Caudate nucleus (tissue), 63 donors: ENCODE measurements at places on chromosomes 5 and 9.

GRCh38 chr5:10049858-10050455 lies 199.7 kb downstream of the ATPSCKMT start:
- DNase-seq = no peak

DNA sequence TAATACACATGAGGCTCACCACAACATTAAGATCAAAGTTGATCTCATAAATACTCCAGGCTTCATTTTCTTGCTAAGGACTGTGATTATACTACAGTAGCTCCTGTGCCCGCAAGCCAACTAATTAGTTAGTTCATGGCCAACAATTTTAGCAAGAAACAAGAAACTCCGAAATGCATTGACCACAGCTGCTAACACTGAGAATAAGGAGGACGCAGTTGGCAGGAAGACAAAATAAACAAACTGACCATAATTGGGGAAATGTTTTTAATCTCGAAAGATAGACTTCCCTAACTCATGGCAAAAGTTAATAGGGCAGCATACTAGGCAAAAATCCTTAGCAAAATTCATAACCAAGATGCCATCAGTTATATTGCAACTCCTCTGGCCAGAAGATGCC lies 115.5 kb upstream of the SPEF2 start:
- no peak for DNase-seq

DNA sequence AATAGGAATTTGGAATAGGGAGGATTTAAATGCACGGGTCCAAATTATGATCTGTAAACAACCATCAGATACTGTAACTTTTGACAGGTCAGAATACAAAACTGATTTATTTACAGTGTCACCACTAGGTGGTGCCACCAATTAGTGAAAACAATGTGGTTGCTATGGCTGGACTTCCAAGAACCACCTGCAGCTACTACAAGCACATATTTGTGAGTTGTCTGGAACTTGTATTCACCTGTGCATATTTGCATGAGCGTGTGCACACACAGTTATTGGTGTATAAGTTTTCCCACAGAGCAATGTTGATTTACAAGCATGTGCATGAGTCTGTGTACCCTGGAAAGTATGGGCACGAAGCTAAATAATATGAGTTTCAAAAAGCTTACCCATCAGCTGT lies 3.0 kb upstream of the HRCT1 start:
- DNase-seq = no peak

- no peak for DNase-seq
These were observed 677.3 kb downstream of the PRELID2 start for GRCh38 chr5:145157841-145158240.

- no peak for DNase-seq
These were observed at the start of gene ZNF474 for GRCh38 chr5:122129306-122129705. Gene ZNF474, plus strand, starts transcription at chr5:122129546. Its CDS starts 22,445 bp downstream, at chr5:122151991.

DNA sequence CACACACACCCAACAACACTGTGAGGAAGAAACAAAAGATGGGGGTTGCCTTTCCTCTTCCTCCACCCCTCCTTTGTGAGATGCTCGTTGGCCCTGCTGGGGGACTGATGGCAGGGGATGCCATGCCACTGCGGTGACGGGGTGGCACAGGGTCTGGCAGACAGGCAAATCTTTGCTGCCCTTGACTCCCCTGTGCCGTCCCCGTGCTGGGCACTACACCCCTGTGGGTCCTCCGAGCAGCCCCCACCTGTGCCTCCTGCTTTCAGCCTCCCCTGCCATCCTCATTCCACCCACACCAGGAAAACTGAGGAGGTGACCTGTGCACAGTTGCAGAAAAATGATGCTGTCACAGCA lies 40.2 kb upstream of the IER5L start:
- no peak for DNase-seq

GRCh38 chr5:91156242-91156641 lies 226.9 kb downstream of the ARRDC3 start:
- DNase-seq = no peak

GRCh38 chr5:134445856-134446818 lies 34.5 kb upstream of the CDKN2AIPNL start:
- DNase-seq = no peak

DNA sequence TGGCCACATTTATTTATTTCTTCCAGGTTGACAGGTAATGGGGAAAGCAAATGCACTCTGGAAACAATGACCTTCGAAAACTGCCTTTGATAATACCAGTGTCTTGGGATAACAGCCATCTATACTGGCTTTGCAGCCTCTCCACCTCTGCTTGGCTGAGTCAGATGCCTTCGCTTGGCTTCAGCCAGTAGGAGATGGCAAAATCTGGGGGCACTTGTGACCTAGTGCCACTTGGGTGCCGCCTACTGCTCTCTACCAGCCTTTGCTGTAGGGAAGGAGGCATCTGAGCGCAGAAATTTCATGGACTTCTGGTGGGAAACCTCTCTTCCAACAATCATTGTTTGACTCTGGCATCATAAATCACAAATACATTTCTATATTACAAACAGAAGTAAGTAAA lies 21.8 kb downstream of the FYB1 start:
- no peak for DNase-seq

- no peak for DNase-seq
These were observed 37.9 kb downstream of the ERGIC1 start for GRCh38 chr5:172871982-172872381.

GRCh38 chr5:175859422-175859821 lies 12.0 kb upstream of the CPLX2 start:
- no peak for DNase-seq

DNA sequence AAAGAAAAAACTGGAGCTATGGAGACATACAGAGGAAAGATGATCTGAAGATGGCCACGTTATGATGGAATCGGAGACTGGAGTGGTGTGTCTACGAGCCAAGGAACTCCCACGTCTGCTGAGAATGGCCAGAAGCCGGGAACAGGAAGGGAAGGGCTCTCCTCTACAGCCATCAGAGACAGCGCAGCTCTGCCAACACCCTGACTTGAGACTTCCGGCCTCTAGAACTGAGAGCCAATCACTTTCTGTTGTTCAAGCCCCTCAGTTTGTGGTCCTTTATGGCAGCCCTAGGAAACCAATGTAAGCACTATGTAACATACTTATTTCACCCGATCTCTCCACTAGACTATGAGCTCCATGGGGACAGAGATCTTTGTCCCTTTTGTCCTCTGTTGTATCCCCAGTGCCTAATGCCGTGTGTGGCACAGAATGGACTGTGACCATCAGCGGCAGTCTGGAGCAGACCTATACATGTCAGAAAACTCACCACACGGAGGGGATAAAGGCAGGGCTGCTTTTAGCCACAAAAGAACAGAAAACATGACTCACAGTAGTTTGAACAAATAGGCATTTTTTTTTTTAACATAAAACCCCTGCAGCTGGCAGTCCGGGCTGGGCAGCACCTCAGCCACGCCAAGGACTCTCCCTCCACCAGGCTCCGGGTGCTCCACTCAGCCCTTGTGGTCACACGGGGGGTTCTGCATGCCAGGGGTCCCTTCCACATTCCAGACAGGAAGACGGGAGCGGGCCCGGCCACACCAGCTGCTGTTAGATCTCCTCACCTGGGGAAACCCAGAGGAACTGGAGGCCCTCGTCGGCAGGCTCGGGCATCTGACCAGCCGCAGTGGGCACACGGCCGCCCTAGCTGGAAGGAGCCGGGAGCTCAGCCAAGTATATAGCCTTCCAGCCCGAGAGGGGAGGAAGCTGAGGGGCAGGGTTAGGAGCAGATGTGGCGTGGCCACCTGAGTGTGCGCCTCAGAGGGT lies 16.1 kb upstream of the MXD3 start:
- DNase-seq = no peak

GRCh38 chr9:37412431-37413151 lies 9.9 kb upstream of the GRHPR start:
- DNase-seq = no peak

GRCh38 chr5:174614500-174615135 lies 109.8 kb upstream of the MSX2 start:
- no peak for DNase-seq

DNA sequence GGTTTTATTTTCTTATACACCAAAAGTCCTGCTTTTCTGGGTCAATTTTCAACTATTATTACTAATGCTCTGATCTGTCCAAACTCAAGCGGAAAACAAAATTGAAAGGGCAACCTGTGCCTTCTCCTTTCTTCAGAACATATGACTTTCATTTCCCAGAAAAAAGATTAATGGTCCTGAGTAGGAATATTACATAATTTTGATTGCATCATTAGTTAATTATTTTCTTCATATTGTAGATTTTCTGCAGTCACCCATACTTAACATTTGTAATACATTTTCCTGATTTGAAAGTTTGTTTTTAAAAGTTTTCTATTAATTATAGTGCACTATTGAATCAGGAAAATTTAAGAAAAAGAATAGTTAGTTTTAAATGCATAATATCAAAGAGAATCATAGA lies 1.7 kb upstream of the PCDHB8 start:
- DNase-seq = no peak

- no peak for DNase-seq
These were observed 17.0 kb upstream of the MVB12B start for GRCh38 chr9:126309427-126310189.

- DNase-seq = no peak
These were observed 70.3 kb downstream of the TEK start for GRCh38 chr9:27179245-27179865.

DNA sequence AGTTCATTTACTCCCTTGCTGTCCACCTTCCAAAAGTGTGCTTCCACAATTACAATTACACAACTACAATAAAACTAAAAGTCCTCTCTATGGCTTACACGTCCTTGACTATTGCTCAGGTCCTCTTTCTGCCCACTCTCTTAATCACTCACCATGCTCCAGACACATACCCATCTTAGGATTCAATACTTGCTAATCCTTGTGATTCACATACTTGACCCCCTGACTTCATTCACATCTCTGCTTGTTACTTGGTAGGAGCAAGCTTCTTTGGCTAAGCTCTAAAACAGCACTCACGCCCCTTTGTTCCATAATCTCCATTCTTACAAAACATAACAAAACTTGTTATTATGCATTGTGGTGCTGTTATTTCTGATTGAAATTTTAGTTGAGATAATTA lies 215.8 kb downstream of the EDIL3 start:
- no peak for DNase-seq

DNA sequence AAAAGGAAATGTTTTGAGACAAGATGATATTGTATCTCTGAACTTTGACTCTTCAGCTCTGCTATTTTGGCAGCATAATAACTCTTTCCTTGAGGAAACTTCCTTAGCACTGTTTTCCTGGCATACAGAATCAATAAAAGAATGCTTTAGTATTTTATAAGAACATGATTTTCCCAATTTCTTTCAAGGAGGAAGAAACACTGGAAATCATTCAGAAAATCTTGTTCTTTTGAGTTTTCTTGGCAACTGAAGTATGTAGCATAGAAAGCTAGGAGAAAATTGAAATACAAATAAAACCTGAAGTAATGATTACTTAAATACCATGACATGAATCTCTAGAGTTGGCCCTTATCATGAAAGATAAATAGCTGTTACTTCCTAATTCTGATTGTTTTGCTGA lies 461.4 kb upstream of the ZNF608 start:
- DNase-seq = no peak

- DNase-seq = no peak
These were observed 212.5 kb downstream of the DEPDC1B start for GRCh38 chr5:60487476-60487875.

DNA sequence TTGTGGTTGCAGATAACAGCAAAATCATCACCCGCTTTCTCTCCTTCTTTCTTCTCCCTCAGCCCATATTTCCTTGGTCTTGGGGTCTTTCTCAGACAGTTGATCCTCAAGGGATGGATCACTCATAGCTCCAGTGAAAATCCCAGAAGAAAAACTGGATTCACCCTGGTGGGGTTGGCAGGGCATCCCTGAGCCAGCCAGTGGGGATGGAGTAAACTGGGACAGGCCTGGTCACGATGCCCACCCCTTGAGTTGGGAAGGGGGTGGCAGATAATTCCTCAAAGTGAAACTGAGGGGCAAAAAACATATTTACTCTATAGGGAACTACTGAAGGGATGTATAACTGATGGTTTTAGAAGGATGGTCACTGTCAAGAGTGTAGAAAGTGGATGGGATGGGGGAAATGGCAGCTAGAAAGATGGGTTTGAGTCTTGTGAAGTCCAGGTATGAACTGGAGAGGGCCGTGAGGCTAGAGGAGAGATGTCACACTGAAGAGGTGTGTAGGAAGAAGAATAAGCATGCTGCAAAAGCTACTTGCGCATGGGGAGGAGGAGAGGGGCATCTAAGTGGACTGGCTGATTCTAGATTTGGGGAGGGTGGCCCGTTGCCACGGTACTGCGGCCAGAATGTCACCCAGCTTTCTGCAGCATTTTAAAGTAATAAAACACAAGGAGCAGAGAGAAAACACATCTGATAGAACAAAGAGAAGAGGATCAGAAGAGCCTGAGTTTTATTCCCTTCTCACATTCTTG lies 162.8 kb downstream of the PJA2 start:
- DNase-seq = no peak

DNA sequence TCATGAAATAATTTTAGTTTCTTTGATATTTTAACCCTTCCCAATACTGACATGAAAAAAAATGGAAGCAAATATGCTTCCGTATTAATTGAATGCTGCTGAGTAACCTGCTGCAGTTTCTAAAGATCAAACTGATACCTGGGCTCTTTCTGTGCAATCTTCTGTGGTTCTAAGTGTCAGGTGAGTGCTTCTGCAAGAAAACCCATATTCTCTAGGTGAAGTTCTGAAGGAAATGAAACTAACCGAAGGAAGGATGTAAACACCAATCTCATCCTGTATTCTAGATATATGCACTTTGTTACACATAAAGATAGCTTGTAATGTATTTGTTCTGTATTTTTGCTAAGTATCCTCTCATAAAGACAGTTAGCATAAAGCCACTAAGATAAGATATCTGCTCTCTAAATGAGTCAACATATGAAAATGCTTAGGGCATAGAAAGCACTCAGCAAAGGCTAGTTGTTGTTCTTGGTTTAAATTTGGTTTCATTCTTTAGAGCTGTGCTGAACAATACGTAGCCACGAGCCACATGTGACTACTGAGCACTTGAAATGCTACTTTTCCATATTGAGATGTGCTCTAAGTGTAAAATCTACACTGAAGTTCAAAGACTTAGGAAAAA lies 52.0 kb downstream of the ITGA2 start:
- no peak for DNase-seq

- no peak for DNase-seq
These were observed 32.2 kb upstream of the NOTCH1 start for GRCh38 chr9:136577941-136578625.

- no peak for DNase-seq
These were observed 1042.3 kb downstream of the CDH12 start for GRCh38 chr5:21810737-21811316.

GRCh38 chr5:178403956-178404600 lies 171.5 kb upstream of the PHYKPL start:
- no peak for DNase-seq

DNA sequence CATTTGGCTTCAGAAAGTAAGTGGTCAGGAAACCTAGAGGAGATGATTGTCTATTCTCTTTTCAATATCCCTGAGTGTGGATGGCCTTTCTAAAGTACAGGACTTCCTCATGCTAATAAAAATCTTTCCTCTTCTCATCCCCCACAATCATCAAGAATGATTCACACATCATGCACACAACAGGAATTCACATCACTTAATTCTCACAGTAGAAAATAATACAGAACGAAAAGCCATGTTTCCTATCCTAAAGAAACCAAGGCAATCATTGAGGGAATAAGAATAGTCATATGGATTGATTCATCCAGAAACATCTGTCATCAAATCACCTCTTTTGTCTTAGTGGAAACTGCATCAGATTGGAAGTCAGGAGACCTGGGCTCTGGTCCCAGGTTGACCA lies 203.1 kb upstream of the PIK3R1 start:
- DNase-seq = no peak

- DNase-seq = no peak
These were observed 458.3 kb downstream of the SPOCK1 start for GRCh38 chr5:137040641-137041340.

- DNase-seq = no peak
These were observed 24.9 kb upstream of the PTGES start for GRCh38 chr9:129777769-129778130.

- DNase-seq = no peak
These were observed 18.1 kb upstream of the SYK start for GRCh38 chr9:90783552-90783951.
